ENCODE measurements at places on chromosomes 4 and X.

GRCh38 chr4:70619288-70619687 is 9.3 kb upstream of the ENAM start:
- DNase-seq: no peak

DNA sequence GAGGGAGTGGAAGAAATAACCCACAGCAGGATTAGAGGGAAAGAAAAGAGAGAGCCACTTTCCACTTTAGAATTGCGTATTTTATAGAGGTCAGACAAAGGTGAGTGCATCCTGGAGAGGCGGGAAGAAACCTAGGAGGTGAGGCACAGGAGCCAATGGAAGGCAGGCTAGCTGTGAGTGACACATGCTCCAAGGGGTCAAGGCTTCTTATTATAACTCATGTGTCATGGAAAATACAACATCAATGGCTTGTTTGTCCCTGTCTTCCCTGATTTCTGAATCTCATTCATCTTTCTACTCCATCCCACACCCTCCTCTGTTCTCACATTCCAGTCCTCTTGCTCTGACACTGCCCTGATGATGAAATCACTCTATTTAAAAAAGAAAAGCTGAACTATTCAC is 14.4 kb downstream of the ANXA3 start:
- no peak for DNase-seq

GRCh38 chrX:130539721-130540321 is 138.0 kb downstream of the RBMX2 start:
- no peak for DNase-seq

DNA sequence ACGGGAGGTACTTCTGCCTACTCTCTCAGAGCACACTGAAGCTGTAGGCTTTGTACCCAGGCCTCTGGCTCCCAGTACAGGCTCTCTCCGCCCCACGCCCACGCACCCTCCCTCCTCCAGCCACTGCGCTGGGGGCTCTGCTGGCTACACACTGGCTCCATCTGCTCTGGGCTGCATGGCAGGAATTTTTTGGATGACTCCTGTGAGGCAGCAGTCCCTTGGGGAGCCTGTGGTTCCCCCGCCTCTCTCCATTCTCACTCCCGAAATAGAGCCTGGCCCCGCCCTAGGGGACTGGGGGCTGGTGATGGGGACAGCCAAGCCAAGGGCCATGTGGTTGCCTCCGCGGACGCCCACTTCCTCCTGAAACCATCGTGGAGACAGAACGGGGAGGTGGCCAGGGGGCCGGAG is 58.1 kb upstream of the ADRA2C start:
- DNase-seq: no peak

- no peak for DNase-seq
Measured at GRCh38 chr4:181157647-181158046, 1085.6 kb upstream of the TENM3 start.

GRCh38 chrX:38249965-38250364 is 29.3 kb upstream of the SRPX start:
- no peak for DNase-seq
